ENCODE measurements at places on chromosomes 3 and 15. TPM values are rescaled to one million over a fixed set of nuclear protein-coding genes. Genes with fewer than 3 reads are reported as not detected.

DNA sequence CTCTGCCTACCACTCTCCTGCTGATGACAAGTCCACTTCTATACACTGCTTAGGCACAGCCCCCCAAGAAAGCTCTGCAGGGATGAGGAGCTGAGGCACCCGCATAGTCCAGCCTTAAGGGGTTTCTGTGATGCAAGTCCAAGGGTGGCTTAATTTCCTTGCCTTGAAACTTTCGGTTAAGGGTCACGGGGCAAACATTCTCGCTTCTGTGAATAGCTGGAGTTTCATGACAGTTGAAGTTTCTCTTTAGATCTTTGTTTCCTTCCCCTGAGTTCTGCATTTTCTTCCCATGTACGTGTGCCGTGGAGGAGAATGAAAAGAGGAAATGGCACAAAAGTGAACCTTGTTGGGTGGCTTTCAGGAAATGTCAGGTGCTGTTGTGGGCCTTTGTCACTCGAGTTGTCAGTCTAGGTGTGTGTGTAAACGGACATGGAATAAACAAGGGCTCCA, 7.0 kb downstream of the GPR160 start:
- no peak overlapping the region for H3K27ac ChIP-seq
- H3K4me3 ChIP-seq: no peak overlapping the region
- no peak for DNase-seq
- no peaks in the 10 kb centered on the region for H3K36me3 ChIP-seq

DNA sequence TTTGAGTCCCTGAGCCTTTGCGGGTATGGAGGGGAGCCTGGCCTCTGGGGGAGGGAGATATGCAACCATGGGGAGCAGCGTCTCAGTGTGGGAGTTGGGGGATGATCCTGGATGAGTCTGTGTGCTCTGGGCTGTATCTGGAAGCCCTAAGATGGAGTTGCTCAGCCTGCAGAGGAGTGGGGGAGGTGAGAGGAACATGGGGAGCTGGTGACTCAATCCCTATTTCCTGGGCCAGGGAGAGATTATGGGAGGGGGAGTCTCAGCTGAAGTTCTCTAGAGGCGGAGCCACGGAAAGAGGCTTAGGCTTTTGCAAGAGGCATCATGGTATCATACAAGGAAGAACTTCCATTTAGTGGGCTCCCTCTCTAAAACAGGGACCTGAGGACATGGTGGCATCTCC, 59.5 kb upstream of the TMEM115 start:
- no peaks in the 10 kb centered on the region for H3K27me3 ChIP-seq
- no peak for DNase-seq
- no peak overlapping the region for H3K27ac ChIP-seq
- H3K36me3 ChIP-seq: no peaks in the 10 kb centered on the region
- H3K4me1 ChIP-seq: no peaks in the 10 kb centered on the region
- H3K4me3 ChIP-seq: no peak overlapping the region

DNA sequence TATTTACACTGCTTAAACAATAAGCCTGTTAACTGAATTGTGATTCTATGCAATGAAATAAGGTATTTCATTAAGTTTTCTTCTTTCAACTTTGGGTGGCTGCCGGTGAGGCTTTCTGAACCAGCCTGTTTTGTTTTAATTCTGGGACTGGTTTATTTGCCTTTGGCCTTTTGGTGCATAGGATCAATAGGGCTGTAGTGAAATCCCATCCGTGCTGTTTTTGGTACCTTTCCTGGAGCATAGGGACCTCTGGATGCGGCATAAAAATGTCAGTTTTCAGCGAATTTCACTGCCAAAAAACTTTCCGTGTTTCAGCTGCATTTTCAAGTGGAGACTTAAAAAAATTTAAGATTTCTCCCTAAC, 514 bp downstream of the PLS1 start:
- H3K27me3 ChIP-seq: no peaks in the 10 kb centered on the region
- no peak overlapping the region for H3K27ac ChIP-seq
- H3K4me1 ChIP-seq: peaks cover 5% of the 10 kb centered on the region
- H3K4me3 ChIP-seq: peak overlapping the region; percentile 53
- DNase-seq: no peak

GRCh38 chr3:132189601-132190000, 127.6 kb upstream of the ACP3 start:
- no peak overlapping the region for H3K4me3 ChIP-seq
- H3K27ac ChIP-seq: no peak overlapping the region
- no peaks in the 10 kb centered on the region for H3K27me3 ChIP-seq
- DNase-seq: no peak

- H3K27ac ChIP-seq: no peak overlapping the region
- H3K4me3 ChIP-seq: no peak overlapping the region
- no peak for DNase-seq
- no peaks in the 10 kb centered on the region for H3K27me3 ChIP-seq
- H3K36me3 ChIP-seq: no peaks in the 10 kb centered on the region
Observed at GRCh38 chr3:188421151-188421821, 267.3 kb downstream of the LPP start.

DNA sequence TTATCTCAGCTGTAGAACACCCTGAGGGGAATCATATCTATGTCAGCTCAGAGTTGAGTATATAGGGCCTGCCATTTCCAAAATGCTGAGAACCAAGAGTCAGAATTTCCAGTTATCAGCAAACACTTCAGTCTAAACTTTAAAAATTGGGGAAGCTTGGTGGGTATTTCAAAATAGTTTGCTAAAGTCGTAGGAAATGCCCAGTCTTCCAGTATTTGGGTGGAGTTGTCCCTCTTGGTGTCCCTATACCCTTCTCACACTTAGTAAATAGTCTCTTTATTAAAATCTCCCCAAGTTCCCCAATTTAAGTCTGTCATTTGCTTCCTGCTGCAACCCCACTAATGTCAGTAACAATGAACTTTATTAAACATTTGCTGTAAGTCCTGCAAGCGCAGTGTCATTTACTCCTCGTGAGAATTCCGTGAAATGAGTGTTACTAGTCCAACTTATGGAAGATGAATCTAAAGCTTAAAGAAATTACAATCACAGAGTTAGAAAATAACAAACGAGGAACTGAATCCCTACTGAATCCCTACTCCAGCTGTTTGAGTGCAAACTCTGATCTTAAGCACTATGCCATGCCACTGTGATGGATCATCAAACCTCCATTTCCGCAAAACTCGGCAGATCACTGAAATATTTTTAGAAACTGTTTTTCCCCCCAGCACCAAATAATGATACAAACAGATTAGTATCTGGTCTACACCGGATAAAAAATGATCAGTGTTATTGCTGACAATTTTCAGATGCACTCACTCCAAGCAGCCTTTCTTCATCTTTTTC, 341.7 kb upstream of the PROK2 start:
- no peaks in the 10 kb centered on the region for H3K36me3 ChIP-seq
- no peak overlapping the region for H3K27ac ChIP-seq
- H3K4me1 ChIP-seq: no peaks in the 10 kb centered on the region

CCR9 gene
- total RNA-seq: not detected

CAMP gene
- not detected for total RNA-seq

GOLGA8G gene
- total RNA-seq: not detected

All from thyroid gland (tissue), 4 donors.